ENCODE measurements at places on chromosomes 2 and 18. TPM values are rescaled to one million over a fixed set of nuclear protein-coding genes. Genes with fewer than 3 reads are reported as not detected.

MRO gene
- 0.24 TPM for total RNA-seq

COL4A4 gene
- total RNA-seq = 3.1 TPM

UGT1A9 gene
- 5.4 TPM for total RNA-seq

CPLX4 gene
- not detected for total RNA-seq

FAM110C gene
- 0.12 TPM for total RNA-seq

TUBA4B gene
- 0.33 TPM for total RNA-seq

PRLH gene
- not detected for total RNA-seq

DSG1 gene
- total RNA-seq = not detected

CFAP65 gene
- 0.11 TPM for total RNA-seq

RTP5 gene
- total RNA-seq = not detected

SMC6 gene
- 21.6 TPM for total RNA-seq

HOXD4 gene
- 0.56 TPM for total RNA-seq

OTX1 gene
- total RNA-seq = 2.4 TPM

ACKR3 gene
- 19.4 TPM for total RNA-seq

OSR1 gene
- 5.8 TPM for total RNA-seq

NEU2 gene
- total RNA-seq = not detected

IL36B gene
- total RNA-seq = 0.37 TPM

ITSN2 gene
- 23.9 TPM for total RNA-seq

SFXN5 gene
- 12.9 TPM for total RNA-seq

C1QL2 gene
- total RNA-seq = 0.28 TPM

CNTNAP5 gene
- total RNA-seq = not detected

GDF7 gene
- 0.09 TPM for total RNA-seq

TMEM247 gene
- total RNA-seq = not detected

ANKRD53 gene
- not detected for total RNA-seq

CYBRD1 gene
- total RNA-seq = 35.8 TPM

GPR155 gene
- total RNA-seq = 0.39 TPM

SLC4A5 gene
- total RNA-seq = 0.11 TPM

PIGN gene
- 9.0 TPM for total RNA-seq

ANKRD30B gene
- total RNA-seq = not detected

ST6GAL2 gene
- 21.9 TPM for total RNA-seq
